ENCODE measurements at places on chromosomes 5 and 9.
A peak's percentile ranks its signal among the peaks of the same experiment; 100 is the strongest.

GRCh38 chr9:99432075-99432474 is 210.0 kb downstream of the SEC61B start:
- no peak for DNase-seq

GRCh38 chr5:1642621-1643061 is 118.9 kb upstream of the LPCAT1 start:
- no peak for DNase-seq

DNA sequence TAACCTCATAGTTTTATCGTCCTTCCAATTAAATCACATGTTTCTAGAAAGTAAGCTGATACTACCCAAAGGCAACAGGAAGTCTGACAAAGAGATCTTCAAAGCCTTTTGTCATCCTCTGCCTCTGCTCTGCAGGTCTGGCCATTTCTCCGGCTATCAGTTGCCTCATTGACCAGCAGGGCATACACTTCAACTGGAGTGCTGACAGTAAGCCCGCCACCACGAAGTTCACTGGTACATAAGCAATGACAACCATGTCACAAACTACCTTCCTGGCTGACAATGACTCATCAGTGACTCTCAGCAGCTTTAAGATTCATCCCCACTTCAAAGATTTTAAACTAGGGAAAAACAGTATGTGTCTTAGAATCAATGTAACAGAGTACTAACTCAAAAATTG is 20.6 kb downstream of the SPTLC1 start:
- DNase-seq: no peak

GRCh38 chr9:84935528-84936117 is 266.1 kb downstream of the NTRK2 start:
- DNase-seq: no peak

GRCh38 chr5:141017943-141018342 is 33.2 kb upstream of the PCDHB1 start:
- no peak for DNase-seq

DNA sequence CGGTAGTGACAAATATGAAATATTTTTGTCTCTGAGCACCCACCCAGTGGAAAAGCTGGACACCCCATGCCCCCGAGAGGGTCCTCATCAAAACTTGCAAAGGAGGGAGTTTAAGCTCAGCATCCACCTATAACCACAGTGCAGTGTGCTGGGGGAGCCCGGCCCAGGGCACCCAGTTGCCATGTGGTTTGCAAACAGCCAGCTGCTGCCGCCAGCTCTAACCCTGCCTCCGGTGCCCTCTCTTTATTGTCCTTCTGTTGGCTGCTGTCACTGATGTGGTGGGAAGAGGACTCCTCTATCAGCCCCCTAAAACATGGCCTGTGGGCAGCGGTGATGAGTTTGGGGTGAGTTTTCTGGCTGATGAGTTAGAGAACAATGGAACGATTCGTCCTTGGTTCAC is 160.9 kb upstream of the MVB12B start:
- DNase-seq: no peak

DNA sequence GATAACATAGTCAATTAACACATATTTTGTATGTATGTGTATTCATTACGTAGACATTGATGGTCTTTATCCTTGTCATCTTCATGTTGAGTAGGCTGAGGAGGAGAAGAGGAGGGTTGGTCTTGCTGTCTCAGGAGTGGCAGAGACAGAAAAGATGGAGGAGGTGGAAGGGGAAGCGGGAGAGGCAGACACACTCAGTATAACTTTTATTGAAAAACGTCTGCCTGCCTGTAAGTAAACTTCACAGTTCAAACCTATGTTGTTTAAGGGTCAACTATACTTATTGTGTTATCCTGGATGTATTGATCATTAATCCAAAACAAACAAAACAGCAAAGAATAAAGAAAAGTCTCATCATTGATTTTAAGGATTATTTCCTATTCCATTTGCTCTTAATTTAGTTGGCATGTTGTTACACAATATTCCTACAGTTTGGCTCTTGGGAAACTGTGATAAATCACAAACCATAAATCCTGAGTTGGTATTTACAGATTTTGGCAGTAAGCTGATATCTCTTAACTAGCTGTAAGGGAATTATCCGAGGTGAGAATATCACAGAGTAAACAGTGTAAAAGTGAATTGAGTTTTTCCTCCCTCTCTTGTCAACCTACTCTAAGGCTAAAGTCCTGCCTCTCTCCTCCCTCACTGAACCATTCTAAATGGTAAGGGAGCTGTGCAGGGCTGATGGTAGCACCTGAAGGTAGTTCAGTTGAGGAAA is 487.2 kb downstream of the SPATA31D1 start:
- DNase-seq: no peak

DNA sequence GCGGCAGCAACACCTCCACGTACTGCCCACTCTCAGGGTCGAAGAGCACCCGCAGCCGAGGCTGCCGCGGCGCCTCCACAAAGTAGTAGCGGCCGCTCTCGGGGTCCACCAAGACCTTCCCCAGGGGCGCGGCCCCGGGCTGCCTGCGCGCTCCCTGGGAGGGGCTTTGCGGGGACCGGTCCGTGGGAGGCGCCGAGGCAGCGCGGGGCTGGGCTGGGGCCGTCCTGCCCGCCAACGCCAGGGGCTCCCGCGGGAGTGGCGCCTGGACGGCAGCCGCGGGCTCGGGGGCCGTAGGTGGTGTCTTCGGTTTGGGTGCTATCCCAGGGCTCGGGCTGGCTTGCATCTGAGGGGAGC is 2.6 kb upstream of the MZB1 start:
- no peak for DNase-seq

GRCh38 chr9:26012797-26013196 is 334.6 kb upstream of the TUSC1 start:
- no peak for DNase-seq

- no peak for DNase-seq
Observed at GRCh38 chr5:170614720-170615119, 110.9 kb downstream of the KCNIP1 start.

DNA sequence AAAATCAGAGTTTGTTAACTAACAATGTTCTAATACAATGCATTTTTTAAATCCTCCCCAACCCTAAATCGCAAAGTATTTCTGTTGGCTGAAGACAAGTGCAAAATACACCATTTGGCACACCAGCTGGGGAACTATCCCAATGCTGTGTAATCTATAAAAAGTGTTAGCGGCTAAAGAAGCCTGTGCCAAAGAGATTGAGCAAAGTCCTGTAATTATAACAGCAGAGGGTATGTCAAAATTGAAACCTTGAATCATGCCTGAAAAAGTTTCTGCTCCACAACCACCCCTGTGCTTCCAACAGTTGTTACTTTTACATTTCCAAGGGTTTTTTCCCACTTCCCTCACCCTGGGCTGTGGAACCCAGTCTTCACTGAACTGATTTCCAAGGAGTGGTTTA is 83.1 kb upstream of the PLPP6 start:
- DNase-seq: no peak

GRCh38 chr9:128420651-128421481 is at the start of gene CERCAM:
CERCAM (plus strand) TSS chr9:128420857; CDS start chr9:128420878, 21 bp downstream.
- peak; percentile 23 for DNase-seq

GRCh38 chr9:14524873-14525515 is 168.2 kb downstream of the ZDHHC21 start:
- no peak for DNase-seq

DNA sequence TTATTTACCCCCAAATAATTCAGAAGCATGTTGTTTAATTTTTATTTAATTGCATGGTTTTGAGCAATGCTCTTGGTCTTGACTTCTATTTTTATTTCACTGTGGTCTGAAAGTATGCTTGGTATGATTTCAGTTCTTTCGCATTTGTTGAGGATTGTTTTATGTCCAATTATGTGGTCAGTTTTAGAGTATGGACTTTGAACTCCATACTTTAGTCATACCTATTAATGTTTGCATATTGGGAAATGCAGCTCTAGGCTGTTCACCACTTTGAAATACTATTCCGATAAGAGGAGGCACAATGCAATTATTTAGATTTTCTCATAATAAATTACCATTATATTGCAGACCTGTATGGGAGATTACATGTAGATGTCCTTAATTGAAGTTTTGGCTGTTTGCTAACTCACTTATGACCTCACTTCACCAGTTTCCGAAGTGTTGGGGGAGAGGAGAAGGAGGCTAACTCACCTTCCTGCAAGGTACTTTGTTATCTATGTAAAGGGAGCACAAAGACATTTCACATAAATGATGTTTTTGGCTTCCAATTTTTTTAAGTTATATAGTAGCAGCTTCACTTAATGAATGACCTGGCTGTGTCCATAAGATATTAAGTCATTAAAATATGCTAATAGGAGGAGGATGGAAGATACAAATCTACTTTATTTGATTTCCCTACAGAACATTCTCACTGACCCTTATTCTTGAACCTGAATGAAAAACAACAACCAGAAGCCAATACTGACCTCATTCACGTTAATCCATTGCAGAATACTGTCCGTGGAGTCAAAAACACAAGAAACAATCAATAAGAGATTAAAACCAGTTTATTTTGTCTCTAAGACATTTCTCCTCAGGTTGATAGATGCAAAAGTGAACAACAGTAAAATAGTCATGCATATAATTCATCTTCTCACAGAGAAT is 970.3 kb upstream of the ARRDC3 start:
- no peak for DNase-seq

DNA sequence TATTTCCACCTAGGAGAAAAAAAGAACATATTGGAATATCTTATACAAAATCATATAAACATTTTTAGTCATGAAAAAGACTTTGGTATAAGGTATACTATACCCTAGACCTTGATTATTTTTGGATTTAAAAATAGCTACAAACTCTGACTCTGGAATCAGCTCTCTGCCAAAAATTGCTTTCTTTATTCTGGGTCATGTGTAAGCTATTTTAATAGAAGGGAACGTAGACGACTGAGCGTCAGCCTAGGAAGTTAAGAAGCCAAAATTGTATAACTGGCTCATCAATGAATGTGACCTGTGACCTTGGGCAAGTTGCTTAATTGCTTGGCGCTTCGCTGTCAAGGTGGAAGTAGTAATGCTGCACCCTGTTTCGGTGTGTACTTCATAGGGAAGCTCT is 157.1 kb downstream of the PARP8 start:
- DNase-seq: no peak

- no peak for DNase-seq
Observed at GRCh38 chr5:74810915-74811314, 43.9 kb downstream of the NSA2 start.

- DNase-seq: no peak
Observed at GRCh38 chr5:76225336-76225735, 142.2 kb downstream of the SV2C start.

- DNase-seq: no peak
Observed at GRCh38 chr5:169161022-169161680, 139.8 kb downstream of the SLIT3 start.

DNA sequence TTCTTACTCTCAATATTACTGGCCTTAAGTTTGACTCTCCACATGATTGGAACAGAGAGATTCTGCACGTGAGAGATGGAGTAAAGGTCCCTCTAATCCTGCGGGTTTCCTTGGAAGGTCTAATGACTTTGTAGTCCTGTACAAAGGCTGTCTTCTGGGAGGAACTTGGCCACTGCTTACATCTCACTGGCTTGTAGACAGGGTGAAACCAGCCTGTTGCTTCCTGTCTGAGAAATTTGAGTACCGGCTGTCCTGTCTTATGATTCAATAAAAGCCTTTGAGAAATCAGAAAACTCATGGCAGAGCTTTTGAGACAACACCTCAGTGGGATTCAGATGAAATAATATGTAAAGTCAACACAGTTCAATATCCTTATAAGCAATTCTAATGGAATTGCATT is 43.0 kb downstream of the IL31RA start:
- DNase-seq: no peak

DNA sequence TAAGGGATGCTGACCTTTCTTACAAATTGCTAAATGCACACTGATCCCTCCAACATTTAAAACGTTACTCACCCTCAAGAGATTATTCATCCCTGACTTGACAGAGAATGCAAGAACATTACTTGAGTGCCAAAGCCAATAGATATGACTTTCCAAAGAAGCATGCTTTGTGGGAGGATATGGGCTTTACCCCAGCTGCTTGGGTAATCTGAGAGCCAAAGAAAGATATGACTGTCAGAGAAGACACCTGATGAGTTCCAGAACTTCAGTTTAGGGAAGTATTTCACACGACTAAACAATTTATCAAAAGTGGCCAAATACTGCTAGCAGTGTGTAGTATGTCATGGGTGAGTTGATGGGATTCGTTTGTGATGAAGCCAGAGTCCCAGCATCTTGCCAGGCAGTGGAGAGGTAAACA is 7.4 kb upstream of the SPDL1 start:
- DNase-seq: no peak

- DNase-seq: no peak
Observed at GRCh38 chr5:133309984-133310621, 258.3 kb downstream of the HSPA4 start.

DNA sequence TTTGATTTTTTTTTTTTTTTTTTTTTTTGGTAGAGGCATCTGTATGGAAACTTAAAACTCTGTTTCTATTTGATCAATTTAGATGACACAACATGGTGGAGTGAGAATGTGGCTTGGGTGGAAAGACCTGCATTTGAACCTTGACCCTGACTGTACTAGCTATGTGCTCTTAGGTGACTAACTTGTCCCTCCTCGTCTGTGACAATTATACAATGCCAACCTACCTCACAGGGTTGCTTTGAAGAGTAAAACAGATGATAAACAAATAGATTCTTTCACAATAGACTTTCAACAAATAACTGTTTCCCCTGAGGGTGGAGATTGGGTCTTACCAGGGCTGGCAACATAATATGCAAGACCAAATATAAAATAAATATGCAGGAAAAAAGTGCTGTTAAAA is 109.3 kb downstream of the CRB2 start:
- no peak for DNase-seq

Measured in stimulated activated CD8-positive, alpha-beta memory T cell treated with anti-CD3 and anti-CD28 coated beads, Interleukin-7, amount 100 ng/mL, for 24 hours (primary cell).